Right kidney (tissue), 9 donors: ENCODE measurements at places on chromosomes 6 and 20.

GRCh38 chr6:162605881-162606280 lies 121.7 kb downstream of the PRKN start:
- DNase-seq: no peak

DNA sequence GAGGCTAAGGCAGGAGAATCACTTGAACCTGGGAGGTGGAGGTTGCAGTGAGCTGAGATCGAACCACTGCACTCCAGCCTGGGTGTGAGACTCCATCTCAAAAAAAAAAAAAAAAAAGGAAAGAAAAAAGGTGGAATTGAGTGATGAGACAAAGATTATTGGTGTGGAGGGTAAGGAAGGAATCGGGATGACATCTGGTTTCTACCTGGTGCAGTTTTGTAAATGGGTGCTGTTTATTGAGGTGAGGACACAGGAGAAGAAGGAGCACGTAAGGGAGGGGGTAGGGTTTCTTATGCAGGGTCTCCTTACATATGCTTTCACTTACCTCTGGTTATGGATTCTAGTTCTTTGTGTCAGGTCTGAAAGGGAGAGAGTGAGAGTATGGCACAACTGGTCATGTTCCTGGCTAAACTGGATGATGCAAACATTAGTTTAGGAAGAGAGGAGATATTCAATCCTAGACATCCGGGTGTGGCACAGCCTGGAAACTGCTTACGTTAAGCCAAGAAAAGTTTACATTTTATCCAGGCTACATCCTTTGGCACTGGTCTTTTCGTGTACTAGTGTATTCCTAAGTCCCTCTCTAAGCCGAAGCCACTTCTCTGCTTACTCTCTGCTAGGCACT lies 5.4 kb downstream of the RALY start:
- no peak for DNase-seq

DNA sequence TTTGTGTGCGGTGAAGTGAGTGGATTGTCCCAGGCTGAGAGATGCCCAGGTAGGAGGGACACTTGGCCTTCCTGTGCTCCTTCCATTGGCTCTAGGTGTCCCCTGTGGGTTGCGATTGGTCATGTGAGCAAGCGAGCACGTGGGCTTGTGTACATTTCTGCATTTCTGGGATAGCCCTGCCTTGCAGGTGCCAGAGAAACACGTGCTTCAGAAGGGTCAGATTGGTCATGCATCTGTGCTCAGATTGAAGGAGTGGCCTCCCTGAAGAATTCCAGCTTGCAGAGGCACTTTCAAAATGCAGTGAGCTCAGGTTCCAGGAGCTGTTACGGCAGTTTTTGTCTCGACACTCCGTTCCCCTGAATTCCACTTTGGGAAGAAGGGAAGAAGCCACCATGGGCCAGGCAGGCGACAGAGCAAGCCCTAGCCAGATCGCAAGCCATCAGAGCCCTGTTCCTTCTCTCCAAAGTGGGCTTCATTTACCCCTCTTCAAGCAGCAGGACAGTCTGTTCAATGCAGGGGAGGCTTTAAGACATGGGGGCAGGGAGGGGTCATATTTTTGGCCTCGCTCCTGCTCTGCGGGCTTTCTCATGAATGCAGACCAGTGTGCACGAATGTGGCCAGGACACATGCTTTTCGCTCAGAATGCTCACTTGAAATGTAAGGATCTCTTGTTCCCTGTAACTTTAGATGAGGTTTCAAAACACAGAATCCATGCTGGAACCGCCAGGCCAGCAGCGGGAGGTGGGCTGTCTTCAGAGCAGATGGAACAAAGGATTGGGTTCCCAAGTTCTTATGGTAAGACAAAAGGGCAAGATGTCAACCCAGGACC lies 78.6 kb upstream of the AKAP12 start:
- peak; percentile 77 for DNase-seq

GRCh38 chr20:33994222-33994913 lies 657 bp downstream of the RALY start:
- peak; percentile 89 for DNase-seq

- DNase-seq: no peak
Measured at GRCh38 chr6:16831136-16831535, 69.9 kb upstream of the ATXN1 start.
